ENCODE measurements at places on chromosomes 7 and 10.

GRCh38 chr7:89607792-89608191 lies 546.5 kb upstream of the STEAP1 start:
- DNase-seq, result no peak

GRCh38 chr7:28738412-28738811 lies 219.7 kb downstream of the TRIL start:
- no peak for DNase-seq

DNA sequence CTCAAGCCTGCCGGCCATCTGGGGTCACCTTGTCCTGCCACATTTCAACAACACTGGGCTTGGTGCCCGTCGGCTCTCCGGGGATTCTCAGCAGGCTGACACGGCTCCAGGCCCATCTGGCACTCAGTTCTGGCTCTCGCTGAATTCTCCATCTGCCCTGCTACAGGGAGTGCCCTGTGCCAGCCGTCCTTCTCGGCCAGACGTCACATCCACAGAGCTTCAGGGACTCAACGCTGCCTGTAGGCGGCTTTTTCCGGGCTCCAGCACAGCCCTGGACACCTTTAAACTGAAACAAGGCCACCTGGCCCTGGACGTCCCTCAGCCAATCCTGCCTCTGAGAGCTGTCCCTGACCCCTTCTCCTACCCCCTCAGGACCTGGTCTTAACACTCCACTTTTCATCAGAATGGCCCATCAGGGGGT lies 43.0 kb downstream of the TMEM130 start:
- DNase-seq, result no peak

GRCh38 chr10:69307434-69307833 lies 29.1 kb downstream of the HK1 start:
- DNase-seq, result no peak

DNA sequence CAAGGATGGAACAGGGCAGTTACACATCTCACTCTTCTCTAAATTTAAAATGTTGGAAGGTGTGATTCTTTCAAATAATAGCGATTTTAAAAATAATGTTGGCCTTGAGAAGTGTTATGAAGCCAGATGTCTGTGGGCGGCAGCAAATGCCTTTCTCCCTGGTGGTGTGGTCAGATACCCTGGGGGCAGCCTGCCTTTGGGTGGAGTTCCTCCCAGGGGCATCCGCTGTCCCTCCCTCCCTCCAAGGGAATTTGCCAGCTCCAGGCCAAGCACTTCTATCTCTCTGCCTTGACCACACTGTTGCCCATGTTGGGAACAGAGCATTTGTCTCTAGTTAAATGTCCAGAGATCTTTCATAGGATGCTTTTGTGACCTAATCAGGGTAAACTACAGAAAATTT lies 121.4 kb downstream of the POU6F2 start:
- no peak for DNase-seq

GRCh38 chr7:85004402-85004801 lies 182.5 kb downstream of the SEMA3D start:
- DNase-seq, result no peak

GRCh38 chr7:130909881-130910672 lies 176.1 kb upstream of the KLF14 start:
- no peak for DNase-seq

GRCh38 chr7:157970744-157971143 lies 616.9 kb downstream of the PTPRN2 start:
- DNase-seq, result no peak

- DNase-seq, result no peak
Observed at GRCh38 chr10:43647576-43647975, 1.1 kb downstream of the ZNF32 start.

DNA sequence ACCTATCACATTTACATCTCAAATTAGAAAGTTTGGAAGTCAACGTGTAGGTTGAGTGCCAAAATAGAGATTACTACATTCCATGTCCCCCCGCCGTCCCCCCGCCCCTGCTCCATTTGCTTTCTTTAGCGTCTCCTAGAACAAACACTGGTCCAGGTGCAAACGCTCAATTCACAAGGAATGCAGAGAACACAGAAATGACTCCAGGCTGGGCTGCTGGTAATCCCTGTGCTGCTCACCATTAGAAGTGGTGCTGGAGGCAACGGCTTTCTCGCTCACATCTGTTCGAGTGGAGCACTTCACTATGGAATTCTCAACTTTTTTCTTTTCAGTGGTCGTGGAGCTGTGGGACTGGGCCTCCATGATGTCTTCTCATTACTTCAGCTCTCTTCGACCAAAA lies 14.1 kb downstream of the GLI3 start:
- DNase-seq, result no peak

DNA sequence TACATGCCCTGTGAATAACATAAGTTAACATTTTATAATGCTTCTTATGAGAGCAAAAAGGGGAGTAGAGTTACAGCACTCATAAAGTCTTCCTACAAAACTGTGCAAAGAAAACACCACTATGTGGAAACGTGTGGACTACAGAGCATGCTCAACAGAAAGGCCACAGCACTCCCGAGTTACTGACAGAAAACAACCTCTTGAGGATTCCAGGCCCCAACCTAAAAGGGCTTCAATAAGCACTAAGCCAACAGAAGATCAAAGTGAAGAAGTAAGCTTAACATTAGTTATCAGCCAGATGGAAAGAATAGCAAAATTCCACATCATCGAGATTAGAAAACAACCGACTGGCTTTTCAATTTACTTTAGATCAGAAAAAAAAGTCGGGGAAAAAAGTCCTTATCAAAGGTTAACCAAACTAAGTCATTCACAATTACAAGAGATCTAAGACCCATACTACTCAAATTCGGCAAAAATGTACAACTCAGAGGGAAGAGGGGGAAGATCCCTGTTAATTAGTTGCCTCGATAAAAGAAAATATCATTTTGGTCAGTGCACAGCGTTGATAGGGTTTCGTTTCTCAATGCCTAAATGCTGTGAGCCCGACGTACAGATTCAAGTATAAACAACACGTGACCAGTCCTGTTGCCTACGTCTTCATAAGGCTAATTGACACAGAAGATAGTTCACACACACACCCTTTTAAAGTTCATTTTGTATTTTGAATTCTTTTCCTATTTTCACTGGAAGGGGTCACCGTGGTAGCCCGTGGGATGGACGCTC lies 1.4 kb downstream of the KBTBD2 start:
- no peak for DNase-seq

GRCh38 chr10:27658788-27659187 lies 86.8 kb downstream of the MKX start:
- no peak for DNase-seq

GRCh38 chr7:86785641-86786040 lies 141.9 kb downstream of the GRM3 start:
- no peak for DNase-seq

DNA sequence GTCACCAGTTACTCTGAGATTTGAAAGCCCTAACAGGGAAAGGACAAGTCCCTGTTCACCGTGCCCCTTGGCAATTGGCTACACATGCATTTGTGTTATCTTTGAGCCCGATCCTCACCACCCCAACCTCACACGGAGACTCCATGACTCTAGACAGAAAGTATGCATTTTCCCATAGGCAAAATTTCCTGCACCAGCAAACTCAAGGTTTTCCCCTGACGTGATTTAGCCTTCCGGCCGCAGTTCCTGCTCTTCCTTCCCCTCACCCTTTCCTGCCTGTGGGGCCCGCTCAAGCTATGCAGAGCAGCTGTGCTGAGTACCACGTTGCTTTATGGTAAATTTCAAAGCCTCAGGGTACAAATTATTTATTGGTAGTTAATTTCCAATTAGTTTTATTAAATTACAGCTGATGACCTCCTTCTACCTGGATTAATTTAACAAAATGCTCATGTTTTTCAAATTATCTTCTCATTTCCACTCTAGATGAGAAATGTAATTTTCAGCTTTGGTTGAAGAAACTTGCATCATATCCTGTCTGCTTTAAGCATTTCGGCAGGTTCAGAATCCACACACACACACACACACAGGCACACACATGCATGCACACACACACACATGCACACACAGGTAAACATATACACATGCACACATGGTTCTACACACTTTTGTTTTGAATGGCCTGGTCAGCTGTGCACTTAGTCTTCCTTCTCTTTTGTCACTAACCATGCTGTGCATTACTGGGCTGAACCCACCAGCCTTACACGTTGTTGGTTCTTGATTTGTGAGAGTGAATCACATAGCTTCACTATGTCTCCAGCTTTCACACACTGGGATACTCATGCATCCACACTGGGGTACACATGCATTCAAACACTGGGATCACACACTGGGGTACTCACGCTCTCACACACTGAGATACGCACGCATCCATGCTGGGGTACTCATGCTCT lies 283.1 kb upstream of the PITRM1 start:
- DNase-seq, result no peak

GRCh38 chr7:156929789-156930539 lies 19.5 kb upstream of the NOM1 start:
- no peak for DNase-seq

DNA sequence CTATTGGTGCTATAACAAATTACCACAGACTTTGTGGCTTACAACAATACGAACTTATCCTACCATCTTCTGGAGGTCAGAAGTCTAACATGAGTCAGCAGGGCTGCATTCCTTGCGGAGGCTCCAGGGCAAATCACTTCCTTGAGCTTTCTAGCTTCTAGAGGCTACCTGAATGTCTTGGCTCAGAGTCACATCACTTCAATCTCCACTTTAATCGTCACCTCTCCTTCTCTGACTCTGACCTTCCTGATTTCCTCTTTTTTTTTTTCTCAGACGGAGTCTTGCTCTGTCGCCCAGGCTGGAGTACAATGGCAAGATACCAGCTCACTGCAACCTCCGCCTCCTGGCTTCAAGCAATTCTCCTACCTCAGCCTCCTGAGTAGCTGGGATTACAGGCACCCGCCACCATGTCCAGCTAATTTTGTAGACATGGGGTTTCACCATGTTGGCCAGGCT lies 44.6 kb upstream of the ANAPC16 start:
- DNase-seq, result no peak

DNA sequence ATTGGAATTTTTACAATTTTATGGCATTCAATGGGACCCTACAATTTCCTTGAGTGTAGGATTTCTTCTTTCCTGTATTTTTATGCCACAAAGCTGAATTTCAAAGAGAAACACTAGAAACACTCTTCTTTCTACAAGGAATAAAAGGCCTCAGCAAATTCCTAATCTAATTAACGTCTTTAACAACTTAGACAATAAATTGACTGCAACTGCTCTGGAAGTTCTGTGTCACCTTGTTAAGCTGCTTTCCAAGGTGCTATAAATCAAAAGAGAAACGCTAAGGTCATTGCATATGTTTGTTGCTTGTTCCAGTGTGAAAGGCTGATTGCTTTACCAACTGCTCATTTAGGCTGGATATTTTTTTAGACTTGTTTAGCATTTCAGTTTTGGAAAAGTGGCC lies 182.2 kb downstream of the POLR1F start:
- no peak for DNase-seq

DNA sequence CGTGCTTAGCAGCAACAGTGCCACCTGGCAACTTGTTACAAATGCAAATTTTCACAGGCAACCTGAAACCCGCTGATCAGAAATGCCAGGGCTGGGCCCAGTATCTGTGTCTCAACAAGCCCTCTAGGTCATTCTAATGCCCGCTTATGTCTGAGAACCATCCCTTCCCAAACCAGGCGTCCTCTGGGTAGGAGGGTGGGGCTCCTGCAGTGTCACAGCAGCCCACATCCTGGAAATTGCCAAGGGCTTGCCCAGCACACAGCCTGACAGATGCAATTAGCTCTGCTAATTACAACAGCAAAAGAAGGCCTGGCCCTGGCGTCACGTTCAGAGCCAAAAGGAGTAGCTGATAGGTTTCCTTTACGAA lies 15.9 kb downstream of the ITPRIP start:
- DNase-seq, result no peak

DNA sequence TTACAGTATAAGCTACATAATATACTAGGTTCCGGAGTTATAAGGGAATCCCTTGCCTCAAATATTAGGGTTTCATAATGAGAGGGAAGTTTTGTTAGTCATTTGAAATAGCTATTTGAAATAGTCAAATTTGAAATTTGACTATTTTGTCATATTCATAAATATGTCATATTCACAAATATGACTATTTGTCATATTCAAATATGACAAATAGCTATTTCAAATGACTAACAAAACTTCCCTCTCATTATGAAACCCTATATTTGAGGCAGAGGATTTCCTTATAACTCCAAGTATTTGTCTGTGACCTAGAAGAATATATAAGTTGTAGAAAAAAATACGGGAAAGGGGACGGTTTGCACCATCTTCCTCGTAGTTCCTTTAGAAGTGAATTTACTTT lies 76.6 kb downstream of the HDAC9 start:
- DNase-seq, result no peak

GRCh38 chr10:66698069-66698468 lies 227.8 kb upstream of the LRRTM3 start:
- no peak for DNase-seq

GRCh38 chr10:856416-857157 lies 74.9 kb downstream of the LARP4B start:
- DNase-seq, result no peak

GRCh38 chr10:83023662-83024061 lies 1115.6 kb upstream of the GHITM start:
- no peak for DNase-seq

GRCh38 chr7:94301024-94301586 lies 93.6 kb upstream of the COL1A2 start:
- DNase-seq, result no peak

GRCh38 chr7:29005829-29006228 lies 47.7 kb upstream of the TRIL start:
- no peak for DNase-seq

GRCh38 chr7:49530481-49530880 lies 243.0 kb upstream of the VWC2 start:
- no peak for DNase-seq

DNA sequence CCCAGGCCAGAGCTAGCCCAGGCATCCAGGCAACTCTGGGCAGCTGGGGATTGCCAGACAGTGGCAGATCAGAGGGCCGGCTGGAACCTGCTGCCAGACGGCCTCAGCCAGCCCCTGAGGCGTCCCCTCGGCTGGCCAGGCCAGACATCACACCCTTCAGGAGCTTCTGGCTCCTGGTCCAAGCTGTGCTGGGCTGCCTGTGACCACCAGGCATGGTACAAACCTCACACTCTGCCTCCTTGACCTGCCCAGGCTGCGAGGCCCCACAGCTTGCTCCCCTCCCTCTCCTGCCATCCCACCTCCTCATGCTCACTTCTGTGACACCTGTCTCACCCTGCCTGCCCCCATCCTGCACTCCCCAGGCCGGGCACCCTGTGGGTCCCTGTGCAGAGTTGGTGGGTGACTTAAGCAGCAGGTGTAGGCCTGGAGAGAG lies 5.7 kb downstream of the DEPP1 start:
- DNase-seq, result no peak

DNA sequence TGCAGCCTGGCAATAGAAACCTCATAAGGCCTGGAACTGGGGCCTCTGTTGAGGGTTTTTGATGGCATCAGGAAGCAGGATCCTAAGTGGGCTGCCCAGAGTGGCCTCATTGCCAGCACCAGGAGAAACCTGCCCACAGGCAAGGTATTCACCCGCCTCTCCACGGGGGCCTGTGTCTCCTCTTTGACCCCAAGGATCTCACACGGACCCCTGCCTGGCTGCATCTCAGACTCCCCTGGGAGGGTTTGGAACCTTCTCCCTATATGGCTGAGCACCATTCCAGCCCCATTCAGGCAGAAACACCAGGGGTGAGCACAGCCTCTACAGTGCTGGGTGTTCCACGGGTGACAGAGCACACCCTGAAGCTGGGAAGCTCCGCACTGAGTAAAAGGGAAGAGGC lies 14.6 kb upstream of the C10orf71 start:
- DNase-seq, result no peak

All from cortex of kidney (tissue), 1 donor.